Amniotic epithelial cell (primary cell): ENCODE measurements at places on chromosomes 5 and 9.

DNA sequence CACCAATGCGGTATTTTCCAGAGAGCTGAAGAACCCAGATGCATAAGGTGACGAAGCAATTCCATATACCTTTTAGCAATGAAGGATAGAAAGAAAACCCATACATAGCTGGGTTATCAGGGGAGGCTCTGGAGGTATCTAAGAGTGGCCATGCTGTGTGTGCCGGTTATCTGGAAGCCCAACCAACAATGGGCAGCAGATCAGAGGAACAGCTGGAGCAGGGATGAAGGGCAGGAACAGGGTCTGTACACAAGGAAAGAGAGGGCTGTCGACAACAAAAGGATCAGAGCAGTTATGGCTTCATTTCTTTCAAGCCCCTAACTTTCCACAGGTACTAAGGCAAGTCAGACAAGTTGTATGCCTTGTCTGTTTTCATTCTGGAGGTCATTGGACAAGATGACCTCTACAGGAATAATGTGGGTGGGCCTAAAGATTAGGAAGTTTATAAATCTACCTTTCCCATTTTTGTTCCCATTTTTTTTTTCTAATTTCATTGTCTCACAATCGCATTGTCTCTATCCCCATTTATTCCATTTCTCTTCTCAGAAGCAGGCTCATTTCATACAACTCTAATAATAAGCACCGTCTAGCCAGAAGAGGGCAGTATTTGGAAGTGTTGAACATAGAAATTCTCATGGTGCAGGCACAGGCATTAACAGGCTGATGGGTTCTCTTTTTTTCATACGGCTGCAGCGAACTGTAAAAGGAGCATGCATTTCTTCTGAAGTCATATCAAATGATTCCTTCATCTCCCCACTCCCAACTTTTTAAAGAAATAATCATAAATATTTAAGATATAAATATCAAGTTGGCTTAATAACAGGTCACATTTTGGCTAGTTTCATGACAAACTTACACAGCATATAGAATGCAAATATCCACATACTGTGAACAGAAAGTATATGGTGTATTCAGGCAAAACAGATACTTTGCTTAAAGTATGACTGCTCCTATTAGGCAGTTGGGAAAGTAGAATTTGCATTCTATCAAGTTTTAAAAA, 63.5 kb downstream of the ZNF474 start:
- DNase-seq = peak; percentile 73

- DNase-seq = peak; percentile 18
Measured at GRCh38 chr5:159550951-159551350, 220.7 kb upstream of the IL12B start.

- DNase-seq = no peak
Measured at GRCh38 chr9:80197661-80198060, 625.9 kb downstream of the TLE4 start.

DNA sequence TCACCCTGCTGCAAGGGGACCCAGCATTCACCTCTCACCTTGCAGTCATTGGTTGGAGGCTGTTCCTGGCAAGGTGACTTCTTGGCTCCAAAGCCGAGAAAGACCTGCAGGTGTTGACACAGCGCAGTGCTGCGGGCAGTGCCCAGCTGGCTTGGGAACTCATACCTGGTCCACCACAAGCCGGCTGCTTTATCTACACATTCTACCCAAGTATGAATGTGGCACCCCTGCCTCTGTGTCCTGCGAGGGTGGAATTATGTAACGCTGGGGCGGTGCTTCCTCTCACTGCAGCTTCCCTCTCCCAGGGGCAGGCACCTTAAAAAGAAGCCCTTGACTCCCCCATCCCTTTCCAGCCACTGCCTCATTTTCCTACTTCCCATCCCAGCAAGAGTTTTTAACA, 2.5 kb upstream of the ZMYND19 start:
- no peak for DNase-seq

DNA sequence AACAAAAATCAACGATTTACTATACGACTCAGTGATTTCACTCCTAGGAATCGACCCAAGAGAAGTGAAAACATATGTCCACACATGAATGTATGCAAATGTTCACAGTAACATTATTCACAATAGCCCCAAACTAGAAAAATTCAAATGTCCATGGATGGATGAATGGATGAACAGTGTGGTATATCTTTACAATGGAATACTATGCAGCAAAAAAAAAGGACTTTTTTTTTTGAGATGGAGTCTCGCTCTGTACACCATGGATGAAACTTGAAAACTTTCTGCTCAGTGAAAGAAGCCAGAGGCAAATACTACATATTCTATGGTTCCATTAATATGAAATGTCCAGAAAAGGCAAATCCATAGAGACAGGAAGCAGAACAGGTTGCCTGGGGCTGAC, 233.8 kb downstream of the ROR2 start:
- no peak for DNase-seq

GRCh38 chr5:29899583-29899982, 1293.9 kb upstream of the CDH6 start:
- DNase-seq = no peak

DNA sequence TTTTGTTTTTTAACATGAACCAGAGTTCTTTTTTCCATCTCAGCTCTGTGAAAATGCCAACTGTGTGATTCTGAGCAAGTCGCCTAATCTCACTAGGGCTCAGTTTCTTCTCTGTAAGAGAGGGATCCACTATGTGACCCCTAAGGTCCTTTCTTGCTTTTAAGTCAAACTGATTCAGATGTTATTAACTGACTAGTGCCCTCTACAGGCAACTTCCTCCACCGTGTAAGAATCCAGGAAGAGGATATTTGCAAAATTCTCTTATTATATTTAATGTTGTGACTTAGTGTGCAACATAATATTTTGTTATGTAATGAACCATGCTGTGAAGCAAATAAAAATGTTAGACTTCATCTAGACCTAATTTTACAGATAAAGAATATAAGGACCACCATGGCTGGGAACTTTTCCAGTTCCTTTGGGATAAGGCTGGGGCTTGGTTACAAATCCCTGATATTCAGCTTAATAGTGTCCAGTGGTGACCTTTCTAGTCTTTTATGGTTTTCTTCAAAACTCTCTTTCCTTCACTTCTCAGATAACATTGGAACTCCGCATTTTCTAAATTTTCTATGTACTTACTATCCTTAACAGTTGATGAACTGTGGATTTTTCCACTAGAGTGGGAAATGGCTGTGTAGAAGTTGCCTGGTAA, 244.7 kb downstream of the PIK3R1 start:
- peak; percentile 69 for DNase-seq
